ENCODE measurements at places on chromosomes 3 and 15.

DNA sequence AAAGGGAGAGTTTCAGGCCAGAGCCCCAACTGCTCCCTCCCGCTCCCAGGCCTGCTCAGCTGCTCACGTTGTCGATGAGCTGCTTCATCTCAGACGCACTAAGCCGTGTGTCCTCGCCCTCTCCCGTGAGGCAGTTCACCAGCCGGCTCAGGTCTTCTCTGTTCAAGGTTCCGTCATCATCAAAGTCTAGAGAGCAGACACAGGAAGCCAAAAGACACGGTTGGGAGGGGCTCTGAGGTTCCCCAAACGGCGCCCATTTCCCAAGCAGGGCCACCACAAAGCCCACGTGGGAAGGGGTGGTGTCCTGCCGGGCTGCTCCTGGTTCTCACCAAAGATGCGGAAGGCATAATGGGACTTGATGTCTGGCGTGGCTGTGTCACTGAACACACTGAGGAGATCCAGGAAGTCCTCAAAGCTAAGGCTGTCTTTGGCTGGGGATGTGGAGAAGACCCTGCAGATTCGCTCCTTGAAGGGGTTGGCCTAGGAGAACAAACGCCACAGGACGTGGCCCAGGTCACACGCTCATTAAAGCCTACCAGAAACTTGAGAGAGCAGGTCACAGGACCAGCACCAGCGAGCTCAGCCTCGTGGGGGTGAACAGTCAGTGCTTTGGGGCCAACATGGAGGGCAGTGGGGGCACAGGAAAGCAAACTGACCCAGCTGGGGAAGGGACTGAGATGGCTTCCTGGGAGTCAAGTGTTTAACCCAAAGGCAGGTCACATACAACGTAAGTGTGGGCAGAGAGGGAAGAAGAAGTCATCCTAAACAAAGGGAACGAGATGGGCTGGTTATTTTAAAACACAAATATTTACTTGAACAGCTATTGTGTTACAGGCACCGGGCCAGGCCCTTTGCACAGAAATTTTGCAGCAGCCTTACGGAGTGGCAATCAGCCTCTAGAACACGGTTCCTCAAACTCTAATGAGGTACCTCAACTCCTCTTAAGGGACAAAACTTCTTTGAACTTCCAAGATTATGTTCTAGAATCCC, 2.4 kb downstream of the CIB1 start:
- peak; percentile 77 for DNase-seq

DNA sequence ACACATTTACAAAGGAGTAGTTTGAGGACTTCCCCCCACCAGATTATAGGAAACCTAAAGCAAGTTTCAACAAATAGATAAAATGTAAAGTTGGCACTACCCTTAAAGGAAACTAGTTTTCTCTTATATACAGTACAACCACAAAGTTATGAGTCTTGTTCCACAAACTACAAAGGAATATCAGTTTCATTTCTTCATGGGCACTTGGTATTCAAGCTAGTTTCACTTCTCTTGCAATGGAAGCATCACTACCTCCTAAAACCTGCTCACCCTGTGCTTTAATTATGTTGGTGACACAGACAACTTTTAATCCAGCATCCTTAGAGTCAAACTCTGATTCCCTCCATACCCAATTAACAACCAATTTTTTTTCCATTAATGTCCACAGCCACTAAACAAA, 707.0 kb downstream of the ROBO2 start:
- DNase-seq: no peak

- no peak for DNase-seq
Observed at GRCh38 chr3:87549208-87549607, 272.8 kb upstream of the POU1F1 start.

DNA sequence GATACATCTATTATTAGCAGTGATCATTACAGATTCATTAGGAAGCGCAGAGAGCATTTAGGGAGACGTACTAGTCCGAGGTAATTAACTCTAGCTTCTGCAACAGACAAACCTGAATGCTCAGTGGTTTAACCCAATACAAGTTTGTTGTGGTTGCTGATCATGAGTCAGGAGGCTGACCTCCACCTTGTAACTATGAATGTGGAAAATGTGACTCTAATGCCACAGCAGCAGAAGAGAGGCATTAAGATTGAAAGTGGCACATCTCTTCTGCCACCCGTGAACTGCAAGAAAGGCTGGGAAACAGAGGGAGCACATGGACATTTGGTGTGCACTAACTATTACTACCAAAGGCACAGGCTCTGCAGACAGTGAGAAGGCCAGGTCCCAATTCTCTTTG, 71.2 kb upstream of the C3orf80 start:
- no peak for DNase-seq

GRCh38 chr15:90022905-90023700, 22.0 kb downstream of the ZNF710 start:
- DNase-seq: no peak

DNA sequence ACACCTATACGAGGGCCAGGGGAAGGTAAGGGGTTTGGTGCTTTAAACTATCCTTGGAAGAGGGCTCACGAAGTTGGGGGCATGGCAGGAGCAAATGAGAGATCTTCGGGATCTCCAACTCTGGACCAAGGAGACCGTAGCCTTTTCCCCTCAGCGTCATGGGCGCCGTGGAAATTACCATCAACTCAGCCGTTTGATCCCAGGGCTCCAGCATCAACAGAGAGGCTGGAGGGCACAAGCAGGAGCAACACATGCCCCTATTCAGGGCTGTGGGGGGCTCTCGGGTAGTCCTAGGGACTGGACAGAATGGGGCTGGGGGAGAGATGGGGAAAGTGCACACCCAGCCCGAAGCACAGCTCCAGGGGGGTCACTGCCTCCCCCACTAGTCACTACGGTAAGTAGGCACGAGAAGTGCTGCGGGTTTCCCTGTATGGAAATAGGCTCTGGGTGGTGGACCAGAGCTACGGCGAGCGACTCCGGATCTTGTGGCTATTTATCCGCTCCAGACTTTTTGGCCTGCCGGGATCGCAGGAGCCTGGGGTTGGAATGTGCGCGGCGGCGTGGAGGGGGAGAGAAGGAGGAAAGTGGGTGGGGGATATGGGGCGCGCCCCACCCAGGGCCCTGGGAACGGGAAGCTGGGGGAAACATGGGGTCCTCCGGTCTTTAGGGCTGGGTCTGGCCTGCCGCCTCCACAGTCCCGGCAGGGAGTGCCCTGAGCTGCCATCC, 539 bp upstream of the LAMB2 start:
- no peak for DNase-seq

DNA sequence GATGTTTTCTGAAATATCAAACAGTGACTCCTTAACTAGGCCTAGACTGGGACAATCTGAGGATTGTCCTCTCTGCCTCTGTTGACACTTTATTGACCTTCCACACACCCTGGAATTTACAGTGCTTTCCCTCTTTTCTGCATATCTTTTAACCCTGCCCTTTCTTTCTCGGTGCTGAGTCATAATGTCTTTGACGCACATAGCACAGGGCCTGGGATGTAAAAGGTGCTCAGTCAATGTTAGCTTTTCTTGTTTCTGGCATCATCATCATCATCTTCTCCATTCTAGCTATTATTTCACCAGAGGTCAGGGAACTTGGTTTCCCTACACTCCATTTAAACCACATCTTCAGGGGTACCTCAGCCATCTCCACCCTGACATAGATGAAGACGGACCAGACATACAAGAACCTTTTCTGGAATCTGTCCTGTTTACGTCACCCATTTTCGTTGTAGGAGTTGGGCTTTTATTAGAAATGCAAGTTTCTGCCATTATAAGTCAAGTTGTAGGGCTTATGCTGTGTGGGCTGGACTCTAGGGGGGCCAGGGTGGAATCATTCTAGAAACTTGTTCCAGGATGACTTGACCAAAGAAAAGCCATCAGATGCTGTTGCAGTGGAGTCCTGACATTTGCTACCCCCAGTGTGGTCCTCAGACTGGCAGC, 46.6 kb downstream of the ZBTB38 start:
- no peak for DNase-seq

- DNase-seq: no peak
Observed at GRCh38 chr3:45414341-45414740, 26.0 kb downstream of the LARS2 start.

DNA sequence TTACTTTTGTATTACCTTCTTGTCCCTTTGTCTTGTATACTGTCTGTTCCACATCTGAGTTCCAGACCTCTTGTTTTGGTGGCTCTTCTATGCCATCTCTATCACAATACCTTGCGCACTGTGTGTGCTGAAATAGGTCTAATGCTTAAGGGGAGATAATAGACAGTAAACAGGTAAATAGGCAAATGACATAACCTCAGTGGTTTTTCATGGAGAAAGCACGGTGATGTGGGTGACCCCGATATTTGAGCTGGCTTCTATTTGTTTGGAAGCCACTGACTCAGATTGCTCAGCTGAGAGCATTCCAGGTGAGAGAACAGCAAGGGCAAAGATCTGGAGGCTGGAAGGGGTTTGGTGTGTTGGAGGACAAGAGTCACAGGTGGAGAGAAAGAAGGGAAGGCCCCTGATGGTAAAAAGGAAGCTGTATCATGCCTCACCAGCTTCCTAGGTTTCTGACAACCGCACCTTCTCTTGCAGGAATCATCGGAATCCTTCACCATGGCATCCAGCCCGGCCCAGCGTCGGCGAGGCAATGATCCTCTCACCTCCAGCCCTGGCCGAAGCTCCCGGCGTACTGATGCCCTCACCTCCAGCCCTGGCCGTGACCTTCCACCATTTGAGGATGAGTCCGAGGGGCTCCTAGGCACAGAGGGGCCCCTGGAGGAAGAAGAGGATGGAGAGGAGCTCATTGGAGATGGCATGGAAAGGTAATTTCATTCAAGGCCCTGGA, 795 bp downstream of the MCM2 start:
- no peak for DNase-seq

DNA sequence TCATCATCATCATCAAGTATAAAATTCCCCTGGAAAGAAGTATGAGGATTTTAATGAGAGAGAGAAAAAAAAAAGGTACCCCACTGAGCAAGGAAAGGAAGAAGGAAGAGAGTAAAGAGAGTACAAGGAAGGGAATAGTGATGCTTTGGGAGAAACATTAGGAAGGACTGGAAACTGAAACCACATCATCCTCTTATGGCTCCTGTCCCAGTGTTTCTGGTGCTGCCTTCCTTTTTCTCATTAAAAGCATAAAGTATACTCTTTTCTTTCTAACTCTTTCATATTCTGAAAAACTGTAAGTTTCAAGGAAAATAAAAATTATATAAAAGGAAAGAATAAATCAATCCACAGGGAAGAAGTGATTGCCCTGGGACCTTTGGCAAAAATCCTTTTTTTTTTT, 616.4 kb upstream of the CBLB start:
- no peak for DNase-seq

GRCh38 chr3:61841111-61841845, 279.9 kb downstream of the PTPRG start:
- no peak for DNase-seq

DNA sequence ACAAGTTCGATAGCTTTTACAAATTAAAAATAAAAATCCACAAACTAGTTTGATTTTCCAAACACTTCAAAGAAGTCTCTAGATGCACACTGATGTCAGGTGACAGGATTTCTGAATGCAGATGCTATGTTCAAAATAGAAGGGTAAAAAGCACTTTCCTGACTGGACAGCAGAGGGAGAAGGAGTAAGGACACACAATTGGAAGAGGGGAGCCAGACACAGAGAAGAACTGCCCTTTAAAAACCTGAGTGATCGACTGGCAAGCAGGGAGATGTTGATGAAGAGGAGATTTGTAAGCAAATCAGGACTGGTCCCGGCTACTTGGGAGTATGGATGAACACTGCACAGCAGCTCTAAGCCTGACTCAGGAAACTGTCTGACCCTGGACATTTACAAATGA, 612.8 kb downstream of the MAGI1 start:
- DNase-seq: no peak

DNA sequence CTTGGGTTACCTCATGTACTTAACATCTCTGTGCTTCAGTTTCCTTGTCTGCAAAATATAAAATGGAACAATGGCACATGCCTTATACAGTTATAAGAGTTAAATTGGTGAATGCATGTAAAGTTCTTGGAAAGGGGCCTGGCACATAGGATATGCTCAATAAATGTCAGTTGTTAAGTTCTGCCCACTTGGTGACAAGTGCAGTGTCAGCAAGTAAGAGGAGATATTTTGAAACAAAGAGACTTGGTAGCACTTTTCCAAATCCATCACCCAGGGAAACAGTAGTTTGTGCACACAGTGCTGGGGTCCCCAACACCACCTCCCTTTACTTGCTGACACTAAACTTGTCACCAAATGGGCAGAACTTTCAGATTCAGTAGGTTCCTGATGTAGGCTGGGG, 19.1 kb downstream of the LRRC31 start:
- DNase-seq: no peak

GRCh38 chr3:12349895-12350811, 61.3 kb downstream of the PPARG start:
- no peak for DNase-seq

DNA sequence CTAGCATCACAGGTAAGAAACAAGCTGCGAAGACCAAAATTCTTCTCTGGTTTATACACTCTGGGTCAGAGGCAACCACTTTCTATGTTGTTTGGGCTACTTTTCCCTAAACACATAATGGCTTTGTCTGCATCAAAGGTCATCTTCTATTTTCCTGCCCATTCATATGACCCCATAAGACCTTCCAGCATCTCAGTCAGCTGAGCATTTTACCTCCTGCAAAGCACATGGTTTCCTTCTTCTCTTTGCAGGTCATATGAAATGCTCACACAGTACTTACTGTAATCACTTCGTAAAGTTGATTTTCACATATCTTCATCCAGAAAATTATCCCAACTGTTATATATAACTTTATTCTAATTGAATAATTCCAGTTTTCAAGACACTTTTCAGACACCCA, 34.8 kb downstream of the LIPC start:
- no peak for DNase-seq

GRCh38 chr3:6781092-6781491, 79.8 kb upstream of the GRM7 start:
- DNase-seq: no peak

GRCh38 chr3:195035345-195036202, 235.4 kb downstream of the XXYLT1 start:
- no peak for DNase-seq

DNA sequence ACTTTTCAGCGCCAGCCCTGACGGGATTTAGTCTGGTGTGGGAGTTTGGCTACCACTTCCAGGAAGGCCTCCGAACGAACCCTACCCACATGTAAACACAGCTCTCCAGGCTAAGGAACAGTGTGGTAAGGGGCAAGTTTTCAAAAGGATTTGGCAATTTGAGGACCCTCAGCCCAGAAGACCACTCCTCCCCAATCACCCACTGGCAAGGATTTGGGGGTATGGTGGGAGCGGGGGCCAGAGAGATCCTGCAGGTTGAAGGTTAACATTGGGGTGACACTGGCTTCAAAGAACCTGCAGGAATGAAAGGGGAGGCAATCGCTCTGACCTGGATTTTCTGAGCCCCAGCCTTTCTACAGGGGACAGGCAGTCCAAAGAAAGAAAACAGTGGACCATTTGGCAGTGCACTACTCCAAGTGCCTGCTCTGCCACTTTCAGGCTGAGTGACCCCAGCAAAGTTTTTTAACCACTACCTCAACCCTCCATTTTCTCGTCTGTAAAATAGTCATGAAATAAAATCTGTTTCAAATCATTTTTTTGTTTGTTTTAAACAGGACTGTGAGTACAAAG, 34.5 kb downstream of the ZIC4 start:
- no peak for DNase-seq

- DNase-seq: no peak
Observed at GRCh38 chr15:60523056-60523455, 44.1 kb upstream of the ICE2 start.

GRCh38 chr3:2921903-2922302, 188.3 kb downstream of the IL5RA start:
- no peak for DNase-seq
